Stimulated activated CD4-positive, alpha-beta T cell treated with anti-CD3 and anti-CD28 coated beads, Interleukin-1b, Interleukin-23, amount 100 ng/mL, for 24 hours (primary cell): ENCODE measurements at places on chromosomes 1 and 21.

GRCh38 chr1:8666389-8667167 is 150.9 kb downstream of the RERE start:
- no peak for DNase-seq

GRCh38 chr1:34970829-34971228 is 14.3 kb downstream of the TMEM35B start:
- no peak for DNase-seq

DNA sequence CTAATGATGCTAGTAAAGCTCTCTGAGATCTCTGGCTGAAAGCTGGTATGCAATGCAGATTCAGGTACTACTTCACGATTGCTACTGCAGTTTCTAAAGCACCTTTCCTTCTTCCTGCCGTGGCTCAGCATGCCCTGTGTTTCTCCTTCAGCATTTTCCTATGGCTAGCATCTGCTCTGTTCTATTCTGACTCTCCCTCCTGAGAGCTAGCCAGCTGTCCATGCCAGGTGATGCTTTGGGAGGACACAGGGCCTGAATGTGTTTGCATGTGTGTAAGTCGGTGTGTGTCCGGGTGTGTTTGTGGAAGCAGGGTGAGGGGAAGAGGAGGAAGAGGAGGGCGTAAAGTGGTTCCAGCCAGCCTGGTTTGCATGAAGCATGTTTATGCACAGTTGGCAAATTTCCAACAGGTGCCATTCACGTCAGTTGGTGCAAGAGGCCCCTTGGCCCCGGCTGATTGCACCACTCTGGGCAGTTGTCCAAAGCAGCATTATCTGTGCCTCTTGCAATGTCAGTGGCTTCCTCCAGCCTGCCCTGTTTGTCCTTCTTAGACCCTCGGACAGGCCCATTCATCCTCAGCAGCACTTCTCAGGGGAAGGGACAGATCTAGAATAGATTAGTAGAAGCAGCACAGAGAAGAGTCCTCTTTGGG is 433.3 kb downstream of the DISC1 start:
- DNase-seq: no peak

DNA sequence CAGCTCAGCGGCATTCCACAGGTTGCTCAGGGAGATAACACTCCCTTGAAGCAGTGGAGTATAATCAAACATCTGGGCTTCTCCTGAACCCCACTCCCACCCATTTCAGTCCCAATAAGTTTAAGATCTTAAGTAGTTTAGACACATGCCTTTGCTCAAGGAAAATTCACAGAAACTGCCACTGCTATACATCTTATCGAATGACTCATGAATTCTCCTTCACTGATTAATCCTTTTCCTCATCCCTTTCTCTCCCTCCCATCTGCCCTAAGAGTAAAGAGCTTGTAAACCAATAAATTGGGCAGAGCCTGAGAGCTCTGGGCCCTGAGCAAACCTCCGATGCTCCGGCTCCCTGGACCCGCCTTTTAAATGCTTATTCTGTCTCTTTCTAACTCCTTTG is 10.2 kb downstream of the VN1R5 start:
- no peak for DNase-seq

DNA sequence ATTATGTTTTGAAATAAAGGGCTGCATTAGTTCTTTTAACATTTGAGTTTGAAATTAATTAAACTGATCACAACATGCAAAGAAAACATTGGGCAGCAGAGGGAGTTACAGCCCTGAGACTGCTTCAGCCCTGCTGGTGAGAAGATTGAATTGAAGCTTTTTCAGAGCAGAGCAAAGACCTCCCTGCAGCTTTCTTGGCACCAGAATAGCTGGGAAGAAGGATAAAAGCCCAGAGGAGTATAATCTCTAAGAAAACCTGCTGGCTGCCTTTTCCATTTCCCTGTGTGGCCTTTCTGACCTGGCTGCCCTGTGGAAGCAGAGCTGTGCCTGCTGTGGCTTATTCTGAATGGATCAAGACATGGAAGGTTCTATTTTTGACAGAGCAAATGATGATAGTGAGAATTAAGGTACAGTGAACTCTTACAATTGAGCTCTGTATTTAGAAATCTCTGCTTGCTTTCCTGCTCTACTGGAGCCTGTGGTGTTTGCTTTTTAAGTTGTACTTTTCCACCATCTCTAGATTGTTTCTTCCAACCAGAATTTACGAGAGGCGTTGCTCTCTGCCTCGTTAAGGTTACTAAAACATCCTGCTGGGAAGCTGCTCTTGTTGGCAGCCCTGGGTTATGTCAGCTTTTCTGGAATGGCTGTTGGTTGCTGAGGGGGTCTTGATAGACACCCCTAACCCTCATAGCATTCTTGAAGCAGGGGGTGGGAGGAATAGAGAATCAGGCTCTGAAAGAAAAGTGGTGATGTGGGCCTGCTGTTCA is 9.9 kb downstream of the SNRPE start:
- DNase-seq: no peak

GRCh38 chr1:223216531-223217205 is 73.6 kb upstream of the TLR5 start:
- no peak for DNase-seq

DNA sequence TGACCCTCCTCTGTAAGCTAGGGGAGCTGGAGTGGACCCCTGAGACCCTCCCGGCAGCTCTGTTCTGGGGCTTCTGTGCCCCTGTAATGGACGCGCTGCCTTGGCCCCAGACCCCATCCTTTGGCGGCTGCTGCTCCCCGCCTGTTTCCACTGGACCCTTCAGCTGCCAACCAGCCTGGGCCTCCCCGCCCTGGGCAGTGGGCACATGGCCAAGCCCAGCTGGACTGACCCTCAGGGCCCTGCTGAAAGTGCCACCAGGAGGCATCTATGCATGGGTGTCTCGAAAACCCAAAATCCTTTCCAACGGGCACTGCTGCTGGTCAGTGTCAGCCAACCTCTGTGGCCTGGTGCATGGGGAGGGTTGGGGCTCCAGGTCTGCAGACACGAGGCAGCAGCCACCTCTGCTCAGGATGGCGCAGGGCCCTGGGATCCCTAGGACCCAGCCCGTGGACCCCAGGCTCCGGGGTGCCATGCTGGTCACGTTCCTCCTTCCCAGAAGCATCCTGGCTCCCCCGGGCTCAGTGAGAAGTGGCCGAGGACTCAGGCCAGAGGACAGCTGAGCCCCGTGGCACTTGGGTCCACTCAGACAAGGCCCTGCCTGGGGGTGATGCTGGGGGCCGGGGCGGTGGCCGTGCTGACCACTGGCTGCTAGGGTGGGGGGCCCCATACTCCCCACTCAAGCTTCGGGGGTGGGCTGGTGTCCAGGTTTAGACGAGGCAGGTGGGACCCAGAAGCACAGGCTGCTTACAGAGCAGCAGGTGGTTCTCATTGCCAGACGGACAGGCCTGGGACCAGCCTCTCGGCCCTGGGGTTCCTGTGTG is 46.9 kb downstream of the SLX9 start:
- no peak for DNase-seq

DNA sequence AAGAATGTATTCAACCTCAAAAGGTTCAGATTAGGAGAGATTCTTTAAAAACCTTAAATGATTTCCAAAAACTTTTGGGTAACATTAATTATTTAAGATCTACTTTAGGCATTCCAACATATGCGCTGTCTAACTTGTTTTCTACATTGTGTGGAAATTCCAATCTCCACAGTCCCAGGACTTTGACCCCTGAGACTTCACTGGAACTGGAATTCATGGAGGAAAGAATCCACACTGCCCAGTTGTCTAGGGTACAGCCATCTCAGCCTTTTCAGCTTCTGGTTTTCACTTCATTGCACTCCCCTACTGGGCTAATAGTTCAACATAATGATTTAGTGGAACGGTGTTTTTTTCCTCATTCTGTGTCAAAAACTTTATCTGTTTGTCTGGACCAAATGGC is 161.5 kb downstream of the IER5 start:
- DNase-seq: no peak

DNA sequence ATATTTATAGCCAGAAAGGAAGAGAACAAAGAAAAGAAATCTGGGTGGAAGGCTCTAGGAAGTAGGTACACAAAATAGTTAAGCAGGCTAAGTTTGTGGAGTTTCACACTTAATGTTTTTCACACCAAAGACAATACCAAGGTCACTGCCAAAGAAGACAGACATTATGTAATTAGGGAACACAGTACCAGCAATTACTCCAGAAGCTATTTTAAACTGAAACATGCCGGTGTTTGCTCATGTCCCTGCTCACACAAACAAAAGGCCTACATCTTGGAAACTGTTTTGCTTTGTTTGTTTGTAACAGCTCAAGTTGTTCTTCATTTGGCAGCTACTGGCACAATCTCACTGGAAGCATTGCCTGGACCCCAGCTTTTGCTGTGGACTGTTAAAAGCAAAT is 88.5 kb upstream of the DAB1 start:
- no peak for DNase-seq
